ENCODE measurements at places on chromosomes 6 and 20.

- no peak for DNase-seq
Measured at GRCh38 chr6:28407401-28407800, 7.9 kb upstream of the ZSCAN12 start.

- DNase-seq = peak; percentile 2
Measured at GRCh38 chr20:20677186-20677585, 35.3 kb downstream of the RALGAPA2 start.

DNA sequence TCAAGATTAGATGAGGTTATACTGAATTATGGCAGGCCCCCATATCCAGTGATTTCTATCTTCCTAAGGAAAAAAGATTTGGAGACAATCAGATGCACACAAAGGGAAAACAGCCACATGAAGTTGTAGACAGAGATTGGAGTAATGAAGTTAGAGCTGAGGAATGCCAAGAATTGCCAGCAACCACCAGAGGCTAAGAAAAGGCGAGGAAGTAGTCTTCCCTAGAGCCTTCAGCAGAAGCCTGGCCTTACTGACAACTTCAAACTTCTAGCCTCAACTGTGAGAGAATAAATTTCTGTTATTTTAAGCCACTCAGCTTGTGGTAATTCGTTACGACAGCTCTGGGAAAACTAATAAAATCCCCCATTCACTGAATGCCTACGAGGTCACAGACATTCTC is 473.9 kb downstream of the COL12A1 start:
- DNase-seq = peak; percentile 91

- DNase-seq = no peak
Measured at GRCh38 chr6:116376149-116376548, 5.4 kb downstream of the DSE start.

DNA sequence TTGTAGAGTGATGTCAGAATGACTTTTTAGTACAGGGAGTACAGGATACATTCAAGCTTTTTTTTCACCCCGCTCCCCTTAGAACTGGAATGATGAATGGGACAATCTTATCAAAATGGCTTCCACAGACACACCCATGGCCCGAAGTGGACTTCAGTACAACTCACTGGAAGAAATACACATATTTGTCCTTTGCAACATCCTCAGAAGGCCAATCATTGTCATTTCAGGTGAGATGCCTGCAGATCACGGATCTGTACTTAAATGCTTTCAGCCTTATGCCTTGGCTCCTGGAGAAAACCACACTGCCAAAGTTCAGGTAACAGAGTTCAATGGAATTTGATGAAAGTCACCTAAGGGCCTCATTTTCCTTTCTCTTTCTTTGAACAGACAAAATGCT is 8.5 kb downstream of the TNFAIP3 start:
- no peak for DNase-seq

GRCh38 chr20:5834436-5835005 is 84.3 kb downstream of the SHLD1 start:
- DNase-seq = no peak

DNA sequence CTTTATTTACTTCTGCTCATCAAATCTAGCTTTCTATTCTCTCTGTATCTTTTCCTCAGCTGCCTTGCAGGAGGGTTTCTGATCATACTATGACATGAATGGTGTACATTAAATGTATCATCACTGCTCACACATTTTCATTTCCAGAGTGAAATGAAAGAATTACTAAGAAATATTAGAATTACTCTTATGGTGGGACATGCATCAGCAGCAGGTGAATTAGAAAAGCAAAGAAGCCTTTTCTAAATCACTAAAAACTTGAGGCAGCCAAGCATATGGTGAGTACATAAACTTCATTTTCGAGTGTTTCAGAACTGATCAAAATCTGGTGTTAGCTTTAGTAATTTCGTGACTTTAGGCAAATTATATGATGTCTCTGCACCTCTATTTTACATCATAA is 23.6 kb downstream of the IL17A start:
- no peak for DNase-seq

DNA sequence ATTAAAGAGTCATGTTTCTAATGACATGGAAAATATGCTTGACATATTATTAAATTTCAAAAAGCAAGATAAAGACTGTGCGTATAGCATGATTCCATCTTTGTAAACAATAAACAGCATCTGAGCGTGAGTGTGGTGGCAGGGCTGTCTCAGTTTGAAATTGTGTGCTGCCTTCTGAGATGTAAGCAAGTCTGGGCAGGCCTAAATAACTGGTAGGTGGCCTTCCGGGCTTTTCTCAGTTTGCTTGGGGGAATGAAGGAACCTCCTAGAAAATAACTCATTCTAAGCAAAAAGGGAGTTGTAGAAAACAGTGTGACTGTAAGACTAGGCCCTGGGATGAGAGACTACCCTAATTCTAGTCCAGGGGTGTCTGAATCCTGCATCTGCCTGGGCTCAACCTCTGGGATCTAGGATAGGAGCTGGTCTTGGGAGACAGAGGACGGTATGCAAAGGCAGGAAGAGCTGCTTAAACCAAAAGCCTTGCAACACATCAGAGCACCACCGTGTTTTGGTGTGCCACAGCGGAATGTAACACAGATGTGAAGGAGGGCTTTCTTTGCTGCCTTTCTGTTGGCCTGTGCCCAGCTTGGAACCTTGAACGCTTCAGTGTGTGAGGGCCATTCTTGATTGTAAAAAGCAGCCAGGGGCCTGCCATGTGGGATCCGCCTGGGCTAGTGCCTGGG is 63.5 kb upstream of the L3MBTL3 start:
- no peak for DNase-seq

- DNase-seq = no peak
Measured at GRCh38 chr20:33443006-33443511, 504 bp downstream of the SNTA1 start.
